Nucleus accumbens (tissue), 56 donors: ENCODE measurements at places on chromosomes 5 and 9.

GRCh38 chr5:181176254-181176952, 28.6 kb downstream of the TRIM7 start:
- no peak for DNase-seq

DNA sequence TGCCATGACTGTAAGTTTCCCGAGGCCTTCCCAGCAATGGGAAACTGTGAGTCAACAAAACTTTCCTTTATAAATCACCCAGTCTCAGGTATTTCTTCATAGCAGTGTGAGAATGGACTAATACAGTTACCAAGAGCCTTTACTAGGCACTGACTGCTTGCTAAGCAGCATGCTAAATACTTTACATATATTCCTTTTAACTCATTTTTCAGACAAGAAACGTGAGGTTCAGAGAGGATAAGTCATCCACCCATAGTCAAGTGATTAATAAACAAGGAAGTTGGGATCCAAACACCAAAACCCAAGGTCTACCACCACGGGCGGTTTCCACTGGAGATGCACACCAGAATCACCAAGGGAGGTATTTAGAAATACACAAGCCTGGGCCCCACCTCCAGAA, 50.8 kb downstream of the GABBR2 start:
- DNase-seq = no peak

GRCh38 chr5:76526950-76527583, 96.1 kb downstream of the F2RL2 start:
- no peak for DNase-seq

- no peak for DNase-seq
These were observed 300.5 kb downstream of the ARL15 start for GRCh38 chr5:54009828-54010227.

- DNase-seq = no peak
These were observed 153.3 kb downstream of the ESM1 start for GRCh38 chr5:54832045-54832444.

DNA sequence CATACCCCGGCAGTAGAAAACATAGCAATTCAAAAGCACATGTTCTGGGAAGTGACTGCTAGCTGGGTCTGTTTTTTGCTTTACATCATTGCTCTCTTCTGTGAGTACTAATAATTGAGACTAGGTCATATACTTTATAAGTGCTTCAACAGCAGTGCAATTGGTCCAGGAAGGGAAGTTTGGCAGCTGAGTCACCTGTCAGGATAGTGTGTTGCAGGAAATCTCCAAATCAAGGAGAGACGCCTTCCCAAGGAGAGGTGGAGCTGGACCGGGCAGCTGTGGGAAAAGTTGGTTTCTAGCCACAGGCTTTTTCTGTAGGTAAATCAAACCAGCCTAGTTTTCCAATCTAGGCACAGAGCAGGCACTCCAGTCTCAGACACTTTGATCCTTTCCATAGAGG, 330.1 kb downstream of the ENC1 start:
- no peak for DNase-seq
